ENCODE measurements at places on chromosomes 7 and 10.

- DNase-seq: peak; percentile 63
Measured at GRCh38 chr7:95476904-95477594, 8.7 kb upstream of the ASB4 start.

GRCh38 chr10:84176836-84177474, 3.4 kb downstream of the GPR15LG start:
- DNase-seq: no peak

DNA sequence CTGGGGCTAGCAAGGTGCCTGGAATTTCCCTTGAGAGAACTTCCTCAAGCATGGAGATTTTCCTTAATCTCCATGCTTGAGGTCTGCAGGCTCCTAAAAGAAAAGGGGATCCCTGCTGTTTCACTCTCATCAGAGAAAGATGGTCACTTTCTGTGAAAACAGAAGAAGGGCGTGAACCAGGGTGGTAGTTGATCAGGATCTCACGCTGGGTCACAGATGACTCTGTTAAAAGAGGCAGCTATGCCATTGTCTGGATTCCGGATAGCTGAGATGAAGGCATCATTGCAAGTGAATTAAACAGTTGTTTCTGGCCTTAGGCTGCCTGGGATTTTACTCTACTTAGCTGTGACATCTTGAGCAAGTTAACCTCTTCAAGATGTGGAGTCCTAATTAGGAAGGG, 525.9 kb downstream of the TYW1 start:
- no peak for DNase-seq

DNA sequence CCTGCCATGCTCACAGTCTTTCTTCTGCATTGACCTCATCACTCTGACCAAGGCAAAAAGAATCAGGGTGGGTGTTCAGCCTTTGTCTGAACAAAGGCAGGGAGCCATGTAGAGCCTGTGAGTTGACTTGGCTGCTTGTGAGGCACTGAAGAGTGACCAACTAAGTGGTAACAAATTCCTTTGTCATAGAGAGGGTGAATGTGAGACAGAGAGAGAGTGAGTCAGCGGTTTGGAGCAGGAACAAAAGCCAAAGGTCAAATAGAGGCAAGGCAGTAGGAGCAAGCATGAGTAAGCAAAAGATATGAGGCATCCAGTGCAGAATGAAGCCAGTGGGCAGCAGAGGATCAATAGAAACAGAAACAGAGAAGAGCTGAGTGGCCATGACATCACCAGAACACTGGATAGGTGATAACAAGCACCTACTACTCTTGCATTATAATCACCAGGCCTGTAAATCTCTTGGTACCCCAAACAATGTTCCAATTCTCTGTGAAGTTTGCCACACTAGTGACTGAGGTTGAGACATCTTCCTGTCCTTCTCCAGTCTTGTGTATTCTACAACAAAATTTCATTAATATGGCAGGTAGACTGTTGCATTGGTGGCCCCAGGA, 116.2 kb upstream of the LAMB4 start:
- DNase-seq: peak; percentile 18

- no peak for DNase-seq
Measured at GRCh38 chr10:98418665-98419468, 3.9 kb upstream of the PYROXD2 start.
